ENCODE measurements at places on chromosomes 1 and 21.

DNA sequence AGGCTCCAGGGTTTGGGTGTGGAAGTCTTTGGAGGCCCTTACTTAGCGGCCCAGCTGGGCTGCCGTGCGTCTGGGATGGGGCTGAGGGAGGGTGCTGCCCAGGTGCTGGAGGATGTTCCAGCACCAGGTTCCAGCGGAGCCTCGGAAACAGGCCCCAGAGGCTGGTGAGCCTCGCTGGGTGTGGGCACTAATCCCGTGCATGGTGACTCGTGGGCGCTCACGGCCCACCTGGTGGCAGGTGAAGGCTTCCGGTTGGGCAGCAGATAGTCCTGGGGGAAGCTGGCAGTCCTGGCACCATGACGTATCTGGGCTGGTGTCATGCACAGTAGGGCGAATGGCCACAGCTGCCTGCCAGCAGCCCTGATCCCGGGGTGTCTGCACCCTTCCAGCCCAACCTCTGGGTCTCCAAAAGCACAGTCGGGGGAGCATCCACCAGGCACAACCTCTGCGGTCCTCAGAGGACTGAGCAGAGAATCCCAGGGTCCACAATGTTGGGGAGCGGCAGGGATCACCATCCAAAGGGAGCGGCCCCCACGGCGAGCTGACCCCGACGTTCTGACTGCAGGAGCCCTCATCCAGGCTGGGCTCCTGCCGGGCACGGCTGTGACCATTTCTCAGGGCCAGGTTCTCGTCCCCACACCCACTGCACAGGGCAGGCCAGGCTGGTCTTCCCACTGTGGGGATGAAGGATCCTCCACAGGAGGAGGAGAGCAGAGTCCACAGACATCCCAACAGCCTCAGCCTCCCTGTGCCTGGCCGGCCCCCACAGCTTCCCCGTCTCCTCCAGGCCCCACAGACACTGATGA lies 25.3 kb downstream of the FTCD start:
- no peak for DNase-seq

GRCh38 chr21:45073301-45074047 lies 906 bp upstream of the ADARB1 start:
- DNase-seq = peak; percentile 13

GRCh38 chr1:245589906-245590305 lies 435.1 kb downstream of the KIF26B start:
- DNase-seq = no peak

GRCh38 chr1:36115200-36115669 lies 9.8 kb downstream of the COL8A2 start:
- no peak for DNase-seq

DNA sequence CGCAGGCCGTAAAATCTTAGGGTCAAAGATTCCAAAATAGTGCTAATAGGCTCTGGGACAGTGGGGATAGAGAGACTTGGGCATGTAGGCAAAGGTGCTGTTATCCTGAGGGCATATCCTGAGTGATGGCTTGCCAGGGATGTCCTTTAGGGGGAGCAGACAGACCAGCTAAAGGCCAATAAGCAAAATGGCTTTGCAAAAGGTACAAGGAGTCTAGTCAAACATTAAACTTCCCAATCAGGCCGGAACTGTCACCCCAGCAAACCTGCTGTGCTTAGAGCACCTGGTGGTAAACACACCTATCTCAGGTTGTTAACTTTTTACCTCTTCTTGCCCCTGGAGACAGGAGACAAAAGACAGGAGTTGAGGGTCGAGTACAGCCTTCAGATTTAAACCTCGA lies 49.1 kb downstream of the TRABD2B start:
- no peak for DNase-seq

DNA sequence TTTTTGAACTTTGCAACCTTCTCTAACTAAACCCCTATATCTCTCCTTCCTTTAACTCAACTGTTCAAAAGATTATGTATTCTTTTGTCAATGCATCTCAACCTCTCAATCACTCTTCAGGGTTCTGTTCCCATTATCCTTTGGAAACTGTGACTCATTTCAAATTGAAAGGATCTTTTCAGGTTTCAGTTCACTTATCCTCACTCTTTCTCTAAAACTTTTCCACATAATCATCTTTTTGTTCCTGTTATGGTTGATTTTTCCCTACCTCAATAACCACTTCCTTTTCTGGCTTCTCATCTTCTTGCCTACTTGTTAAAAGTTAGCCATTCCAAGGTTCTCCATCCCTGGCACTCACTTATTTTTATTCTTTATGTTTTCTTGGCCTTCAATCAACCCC lies 56.2 kb upstream of the NUF2 start:
- DNase-seq = no peak

DNA sequence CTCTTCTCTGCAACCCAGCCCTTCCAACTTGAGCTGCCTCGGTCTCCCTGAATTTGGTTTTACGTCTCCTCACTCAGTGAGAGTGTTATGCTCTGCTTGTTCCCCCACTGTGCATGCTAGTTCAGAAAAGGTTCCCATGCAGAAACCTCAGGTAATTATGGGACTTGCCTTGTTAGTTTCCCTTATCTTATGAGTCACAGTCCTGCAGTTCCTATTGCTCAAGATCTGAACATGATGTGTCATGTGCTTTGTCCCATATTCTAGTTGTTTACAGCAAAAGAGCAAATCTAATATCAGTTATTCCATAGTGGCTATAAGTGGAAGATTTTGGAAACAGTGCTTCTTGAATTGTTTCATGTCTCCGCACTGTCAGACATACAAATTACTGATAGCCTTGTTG lies 74.4 kb downstream of the DUSP10 start:
- no peak for DNase-seq

DNA sequence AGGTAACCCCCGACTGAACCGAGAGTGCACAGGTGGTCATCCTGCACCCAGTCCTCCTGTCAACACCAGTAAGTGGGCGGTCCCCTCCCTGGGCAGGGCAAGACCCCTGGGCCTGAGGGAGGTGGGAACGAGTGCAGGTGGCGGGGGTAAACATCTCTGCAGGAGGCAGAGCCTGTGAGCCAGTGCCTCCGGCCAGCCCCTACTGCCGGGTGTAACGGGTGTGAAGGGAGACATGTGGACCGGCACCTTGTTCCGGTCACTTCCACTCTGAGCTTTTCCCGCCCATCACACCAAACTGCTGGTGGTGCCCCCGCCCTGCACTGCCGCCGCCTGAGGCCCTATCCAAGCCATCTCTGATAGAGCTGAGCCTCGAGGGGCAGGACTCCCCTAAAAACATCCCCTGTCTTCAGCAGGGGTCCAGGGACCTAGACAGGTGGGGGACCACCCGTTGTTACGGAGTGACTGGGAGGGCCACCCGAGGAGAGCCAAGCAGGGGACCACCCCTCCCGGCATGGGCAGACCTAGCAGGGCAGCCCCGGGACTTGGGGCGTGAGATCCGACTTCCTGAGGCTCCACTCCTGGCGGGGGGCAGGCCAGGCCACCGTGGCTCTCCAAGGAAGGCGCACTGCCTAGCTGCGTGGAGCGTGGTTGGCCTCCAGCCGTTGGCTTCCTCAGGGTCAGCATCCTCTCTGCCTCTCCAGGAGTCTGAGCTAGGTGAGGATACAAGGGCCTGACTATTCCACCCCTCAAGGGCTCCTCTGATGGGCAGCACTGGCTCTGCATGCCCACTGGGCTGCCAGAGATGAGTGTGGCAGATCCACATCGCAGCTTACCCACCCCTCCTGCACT lies 43.8 kb upstream of the LBR start:
- DNase-seq = no peak

DNA sequence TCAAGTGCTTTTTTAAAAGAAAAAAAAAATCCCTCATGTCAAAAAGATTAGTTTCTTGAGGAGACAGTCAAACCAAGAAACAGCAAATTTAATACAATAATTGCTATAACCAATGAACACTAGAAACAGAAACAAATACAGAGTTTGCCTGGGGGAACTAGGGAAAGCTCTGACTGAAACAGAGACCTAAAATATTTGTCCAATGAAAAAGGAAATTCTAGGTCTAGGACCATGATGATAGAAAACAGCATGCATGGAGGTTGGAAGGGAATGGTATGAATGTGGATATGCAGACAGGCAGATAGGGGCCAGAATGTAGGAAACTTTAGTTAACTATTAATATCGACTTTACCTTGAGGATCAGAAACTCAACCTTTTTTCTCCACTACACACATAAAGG lies 31.4 kb downstream of the RNF115 start:
- DNase-seq = no peak

- DNase-seq = no peak
Observed at GRCh38 chr1:44067266-44068250, 36.3 kb upstream of the SLC6A9 start.
